ENCODE measurements at places on chromosomes 3 and 15.

GRCh38 chr15:42144841-42145375, 11.5 kb downstream of the PLA2G4F start:
- no peak for DNase-seq

DNA sequence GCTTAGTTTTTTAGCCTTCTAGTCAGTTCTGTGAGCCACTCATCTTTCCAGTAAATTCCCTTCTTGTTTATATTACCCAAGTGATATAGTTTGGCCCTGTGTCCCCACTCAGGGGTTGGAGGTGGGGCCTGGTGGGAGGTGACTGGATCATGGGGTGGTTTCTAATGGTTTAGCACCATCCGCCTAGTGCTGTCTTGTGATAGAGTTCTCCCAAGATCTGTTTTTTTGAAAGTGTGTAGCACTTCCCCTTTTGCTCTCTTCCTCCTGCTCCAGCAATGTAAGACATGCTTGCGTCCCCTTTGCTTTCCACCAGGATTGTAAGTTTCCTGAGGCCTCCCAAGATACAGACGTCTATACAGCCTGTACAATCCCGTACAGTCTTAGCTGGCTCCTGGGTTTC, 53.7 kb upstream of the INO80 start:
- DNase-seq, result no peak

DNA sequence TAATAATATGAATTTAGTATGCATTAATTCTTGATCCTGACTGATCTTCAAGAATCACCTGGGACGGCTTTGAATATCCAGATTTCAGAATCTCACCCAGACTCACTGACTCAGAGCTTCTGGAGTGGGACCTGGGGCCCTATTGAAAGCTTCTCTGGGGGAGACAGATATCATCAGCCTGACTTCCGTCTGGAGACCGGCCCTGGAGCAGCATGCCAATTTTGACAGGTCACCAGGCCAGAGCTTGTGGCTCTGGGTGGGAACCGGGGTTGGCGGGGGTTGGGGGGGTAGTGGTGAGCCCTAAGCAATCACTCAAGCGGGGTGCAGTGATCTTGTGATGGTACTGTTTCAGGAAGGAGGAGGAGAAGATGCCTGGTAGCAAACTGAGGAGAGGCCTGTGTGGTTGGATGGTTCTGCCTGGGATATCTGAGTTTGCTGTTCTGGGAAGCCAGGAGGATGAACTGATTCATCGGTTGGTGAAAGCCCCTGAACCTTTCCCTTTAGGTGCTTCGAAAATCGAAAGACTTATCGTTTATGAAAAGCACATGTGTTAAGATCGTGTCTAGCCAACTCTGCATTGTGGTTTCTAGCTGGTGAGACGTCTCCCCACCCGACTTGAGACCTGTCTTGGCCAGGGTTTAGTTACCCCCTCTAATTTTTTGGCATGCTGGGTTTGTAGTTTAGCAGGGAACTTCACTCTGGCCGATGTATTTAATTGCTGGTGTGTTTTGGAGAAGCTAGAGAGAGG, 263.9 kb upstream of the C2CD4B start:
- DNase-seq, result no peak

- no peak for DNase-seq
These were observed 241.9 kb upstream of the PEX5L start for GRCh38 chr3:180278583-180279188.

DNA sequence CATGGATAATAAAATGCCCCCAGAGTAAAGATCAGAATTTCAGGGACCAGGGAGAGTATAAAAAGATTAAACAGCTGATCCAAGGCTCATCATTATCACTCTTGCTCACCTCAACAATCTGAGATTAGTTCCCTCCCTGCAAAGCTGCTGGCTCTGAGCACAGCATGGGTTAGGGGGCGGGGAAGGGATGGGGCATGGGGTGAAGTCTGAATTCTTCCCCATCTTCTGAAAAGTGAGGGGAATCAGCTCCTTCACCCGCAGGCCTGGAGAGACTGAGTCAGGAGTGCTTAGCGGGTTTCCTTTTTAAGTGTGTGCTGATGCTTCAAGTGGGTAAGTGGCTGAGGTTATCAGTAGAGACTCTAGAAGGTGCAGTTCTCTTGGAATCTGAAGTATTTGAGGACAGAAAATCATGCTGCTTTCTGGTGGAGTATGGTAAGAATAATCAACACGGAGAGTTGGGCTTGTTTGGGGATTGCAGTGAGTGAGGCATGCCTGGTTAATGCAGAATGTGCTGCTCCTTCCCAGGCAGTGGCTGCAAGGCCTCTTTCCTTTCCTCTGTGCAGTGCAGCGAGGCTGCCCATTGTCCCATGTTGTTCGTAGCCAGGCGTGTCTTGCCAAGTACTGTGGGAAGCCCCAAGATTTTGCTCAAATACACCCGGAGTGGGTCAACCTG, 59.2 kb upstream of the TRAK1 start:
- DNase-seq, result peak; percentile 95
